ENCODE measurements at places on chromosomes 6 and 20. TPM values are rescaled to one million over a fixed set of nuclear protein-coding genes. Genes with fewer than 3 reads are reported as not detected.

The WFDC12 gene
- not detected for total RNA-seq

The BPIFB2 gene
- total RNA-seq: not detected

GRCh38 chr20:62822788-62823651, 6.2 kb downstream of the COL9A3 start:
- no peaks in the 10 kb centered on the region for H3K36me3 ChIP-seq
- H3K27me3 ChIP-seq: no peaks in the 10 kb centered on the region
- peaks cover 7% of the 10 kb centered on the region for H3K4me1 ChIP-seq
- H3K27ac ChIP-seq: no peak overlapping the region
- H3K4me3 ChIP-seq: no peak overlapping the region

- H3K36me3 ChIP-seq: no peaks in the 10 kb centered on the region
- H3K4me3 ChIP-seq: no peak overlapping the region
- DNase-seq: peak; percentile 66
- H3K4me1 ChIP-seq: no peaks in the 10 kb centered on the region
Observed at GRCh38 chr6:72411872-72412708, 209.8 kb upstream of the KCNQ5 start.

- DNase-seq: no peak
- H3K27ac ChIP-seq: no peak overlapping the region
- no peaks in the 10 kb centered on the region for H3K27me3 ChIP-seq
Observed at GRCh38 chr20:35240811-35241293, 14.4 kb downstream of the MMP24 start.
